Activated CD8-positive, alpha-beta memory T cell treated with anti-CD3 and anti-CD28 coated beads for 1 hour (primary cell): ENCODE measurements at places on chromosomes 12 and 14.

GRCh38 chr14:89415159-89415558 is 1.9 kb downstream of the FOXN3 start:
- no peak for DNase-seq

DNA sequence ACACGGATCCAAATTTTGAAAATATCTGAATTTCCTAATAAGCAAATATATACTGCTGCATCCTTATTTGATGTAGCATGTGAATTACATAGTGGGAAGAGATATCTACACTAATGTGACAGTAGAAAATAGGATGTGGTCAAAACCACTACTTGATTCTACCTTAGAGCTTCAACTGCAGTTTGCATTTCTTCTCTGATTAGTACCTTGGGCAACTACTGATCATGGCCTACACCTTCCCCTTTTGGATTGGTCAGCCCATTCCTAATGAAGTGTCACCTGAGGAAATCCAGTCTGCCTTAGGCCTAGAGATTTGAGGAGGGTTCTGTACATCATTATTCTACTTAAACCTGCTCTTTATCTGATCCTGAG is 10.7 kb downstream of the LLPH start:
- DNase-seq: no peak

GRCh38 chr14:23168246-23168645 is 15.2 kb downstream of the SLC7A8 start:
- DNase-seq: no peak

- DNase-seq: no peak
Observed at GRCh38 chr14:64675312-64675711, 28.9 kb upstream of the PLEKHG3 start.

DNA sequence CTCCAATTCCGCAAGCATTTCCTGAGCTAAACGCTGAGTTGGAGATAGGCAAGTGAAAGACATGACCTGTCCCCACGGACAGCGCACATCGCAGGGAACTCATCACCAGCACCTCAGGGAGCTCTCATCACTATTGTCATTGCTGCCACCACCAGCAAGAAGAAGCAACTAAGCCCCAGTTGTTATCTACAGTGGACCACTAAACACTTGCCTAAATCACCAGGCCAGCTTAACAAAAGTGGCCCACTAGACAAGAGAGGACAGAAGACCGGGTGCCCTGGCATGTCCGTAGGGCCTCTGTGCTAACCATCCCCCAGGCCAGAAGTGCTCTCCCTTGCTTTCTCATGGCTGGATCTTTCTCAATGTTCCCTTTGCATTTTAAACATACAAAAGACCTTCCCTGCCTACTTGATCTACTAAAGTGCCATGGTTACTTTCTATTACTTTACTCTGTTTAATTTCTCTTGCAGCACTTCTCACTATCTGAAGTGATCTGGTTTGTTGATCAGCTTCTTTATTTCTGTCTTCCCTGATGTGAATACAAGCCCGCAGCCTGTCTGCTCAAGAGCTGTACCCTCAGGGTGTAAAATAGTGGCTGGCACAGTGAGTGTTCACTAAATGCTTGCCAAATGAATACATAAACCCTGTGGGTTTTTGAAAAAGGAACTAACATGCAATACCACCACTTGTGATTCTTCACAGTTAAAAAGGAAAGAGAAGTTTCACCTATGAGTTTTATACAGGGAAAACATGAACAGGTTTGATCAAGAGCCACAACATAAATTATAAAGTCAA is 60.9 kb upstream of the RFLNA start:
- DNase-seq: no peak

DNA sequence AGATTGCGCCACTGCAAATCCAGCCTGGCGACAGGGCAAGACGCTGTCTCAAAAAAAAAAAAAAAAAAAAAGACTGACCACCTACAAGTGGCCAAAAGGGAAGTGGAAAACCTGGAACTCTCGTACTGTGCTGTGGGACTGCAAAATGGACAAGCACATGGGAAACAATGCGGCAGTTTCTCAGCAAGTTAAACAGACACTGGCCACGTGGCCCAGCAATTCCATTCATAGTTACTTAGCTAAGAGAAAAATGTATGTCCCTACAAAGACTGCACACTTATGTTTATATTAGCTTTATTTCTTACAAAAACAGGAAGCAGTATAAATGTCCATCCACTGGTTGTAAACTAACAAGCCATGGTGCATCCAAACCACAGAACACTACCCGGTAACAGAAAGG is 5.6 kb downstream of the CHFR start:
- DNase-seq: no peak

DNA sequence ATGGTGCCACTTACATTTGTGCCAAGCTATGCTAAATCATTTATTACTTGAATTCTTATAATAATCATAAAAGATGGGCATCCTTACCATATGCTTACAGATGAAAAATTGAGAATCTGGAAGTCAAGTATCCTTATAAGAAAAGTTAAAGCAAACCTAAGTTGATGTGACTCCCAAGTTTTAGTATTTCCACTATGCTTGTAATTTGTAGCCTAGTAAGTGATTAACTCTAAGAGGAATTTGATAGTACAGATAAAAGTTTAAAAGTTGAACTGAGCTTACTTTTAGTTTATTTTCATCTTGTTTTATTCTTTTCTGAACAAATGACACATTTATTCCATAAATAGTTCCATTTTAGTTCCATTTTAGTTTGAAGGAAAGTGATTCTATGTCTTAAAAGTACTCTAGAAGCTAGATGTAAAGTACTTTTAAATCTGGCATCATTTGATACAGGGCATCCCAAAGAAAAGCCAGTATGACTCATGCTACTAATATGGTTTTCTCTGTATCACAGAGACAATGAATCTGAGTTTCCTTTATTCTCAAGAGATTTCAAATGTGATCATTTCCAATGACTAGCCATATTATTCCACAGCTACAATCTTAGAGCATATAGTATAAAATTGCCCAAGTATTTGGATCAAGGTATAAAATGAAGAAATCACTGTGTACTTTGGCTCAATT is 596.0 kb downstream of the SLC16A7 start:
- DNase-seq: no peak

DNA sequence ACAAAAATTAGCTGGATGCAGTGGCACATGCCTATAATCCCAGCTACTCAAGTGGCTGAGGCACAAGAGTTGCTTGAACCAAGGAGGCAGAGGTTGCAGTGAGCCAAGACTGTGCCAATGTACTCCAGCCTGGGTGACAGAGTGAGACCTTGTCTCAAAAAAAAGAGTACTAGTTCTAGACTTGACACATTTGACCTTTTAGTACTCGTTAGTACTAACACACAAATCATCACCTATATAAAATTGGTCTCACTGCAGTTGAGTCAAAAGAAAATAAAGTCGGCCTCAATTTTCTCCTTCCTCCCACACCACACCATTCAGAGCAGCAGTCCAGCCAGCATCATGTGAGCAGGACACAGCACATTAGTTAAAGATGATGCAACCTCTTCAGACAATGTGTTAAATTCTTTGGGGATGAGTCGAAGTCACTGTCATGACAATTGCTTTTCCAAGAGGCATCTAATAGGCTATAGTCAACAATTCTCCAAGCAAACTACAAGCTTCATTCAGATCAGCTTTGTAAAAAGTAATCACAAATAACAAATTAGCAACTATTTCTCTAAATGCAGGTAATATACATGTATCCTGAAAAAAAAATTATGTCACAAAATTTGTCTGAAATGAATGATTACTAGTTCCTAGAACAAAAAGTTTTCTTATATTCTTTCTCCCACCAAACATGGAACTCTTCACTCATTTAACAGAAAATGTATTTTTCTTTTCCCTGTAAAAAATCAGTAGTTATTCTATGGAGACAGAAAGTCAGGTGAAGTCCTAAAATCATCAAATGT is 55.6 kb downstream of the CLIP1 start:
- DNase-seq: no peak

DNA sequence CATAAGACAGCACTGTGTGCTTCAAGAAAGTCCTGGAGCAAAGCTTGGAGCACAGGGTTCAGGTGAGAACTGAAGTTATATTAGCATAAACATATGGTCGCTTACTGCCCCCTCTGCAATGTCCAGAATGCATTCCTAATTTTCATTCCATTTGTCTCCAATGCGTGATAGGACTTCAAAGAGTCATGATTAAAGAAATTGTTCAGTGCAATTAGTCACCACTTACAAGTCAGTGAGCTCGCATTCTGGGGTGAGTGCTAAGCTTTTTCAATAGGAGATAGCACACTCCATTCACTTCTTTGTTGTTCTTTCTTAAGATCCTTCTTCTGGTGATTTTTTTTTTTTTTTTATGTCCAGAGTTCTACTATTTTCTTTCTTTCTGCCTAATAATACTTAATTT is 398.4 kb downstream of the SYT1 start:
- DNase-seq: no peak

GRCh38 chr14:102868956-102869547 is 53.4 kb upstream of the AMN start:
- DNase-seq: no peak

- DNase-seq: no peak
Observed at GRCh38 chr14:36134038-36134437, 42.5 kb downstream of the PTCSC3 start.

DNA sequence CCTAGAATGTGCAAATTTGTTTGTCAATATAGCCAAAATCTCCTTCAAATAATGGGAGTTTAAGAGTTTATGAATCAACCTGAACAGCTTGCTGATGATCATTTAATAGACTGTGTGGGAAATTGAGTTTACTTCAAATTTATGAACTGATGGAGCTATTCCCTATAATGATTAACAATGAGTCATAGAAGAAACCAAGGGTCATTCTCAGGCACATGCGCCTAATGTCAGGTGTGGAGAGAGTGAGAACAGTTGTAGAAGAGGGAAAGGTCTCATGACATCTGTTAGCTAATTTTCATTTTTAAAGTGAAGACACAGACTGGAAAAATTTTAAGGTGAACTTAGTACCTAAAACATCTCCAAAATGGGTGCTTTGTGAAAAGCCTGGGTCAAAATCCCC is 191.8 kb downstream of the BMP4 start:
- DNase-seq: no peak

DNA sequence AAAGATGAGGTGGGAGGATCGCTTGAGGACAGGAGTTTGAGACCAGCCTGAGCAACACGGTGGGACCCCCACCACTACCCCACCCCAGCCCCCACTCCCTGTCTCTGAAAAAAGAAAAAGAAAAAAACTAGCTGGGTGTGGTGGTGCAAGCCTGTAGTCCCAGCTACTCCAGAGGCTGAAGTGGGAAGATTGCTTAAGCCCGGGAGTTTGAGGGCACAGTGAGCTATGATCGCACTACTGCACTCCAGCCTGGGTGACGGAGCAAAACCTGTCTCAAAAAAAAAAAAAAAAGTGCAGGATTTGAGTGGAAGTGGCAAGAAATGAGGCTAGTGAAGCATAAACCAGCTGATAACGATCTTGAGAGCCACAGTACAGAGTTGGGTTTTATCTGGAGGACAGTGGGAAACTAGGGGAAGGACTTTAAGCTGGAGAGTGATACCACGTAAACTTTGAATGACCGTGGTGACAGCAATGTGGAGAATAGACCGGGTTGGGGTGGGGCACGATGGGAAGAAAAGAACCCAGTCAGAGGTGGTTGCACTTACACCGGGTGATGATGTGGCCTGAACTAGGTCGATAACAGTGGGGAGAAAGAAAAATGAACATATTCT is 85.3 kb downstream of the TMEM260 start:
- DNase-seq: no peak

DNA sequence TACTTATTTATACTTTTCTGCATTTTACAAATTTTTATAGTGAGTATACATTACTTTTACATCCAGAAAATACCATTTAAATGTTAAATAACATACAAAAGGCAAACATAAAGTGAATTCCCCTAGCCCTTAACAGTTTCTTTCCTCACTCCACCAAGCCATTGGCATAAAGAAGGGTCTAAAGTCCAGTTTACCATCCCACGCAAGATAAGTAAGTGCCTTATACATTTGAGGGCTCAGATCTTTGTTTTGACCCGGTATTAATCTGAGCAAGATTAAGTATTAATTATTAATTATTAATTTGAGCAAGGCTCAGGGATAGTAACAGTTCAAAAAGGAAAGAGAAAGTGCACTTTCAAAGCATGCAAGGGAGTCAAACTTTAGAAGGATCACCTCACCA is 182.9 kb downstream of the DICER1 start:
- DNase-seq: no peak

GRCh38 chr14:69848903-69849391 is 30.3 kb upstream of the SMOC1 start:
- no peak for DNase-seq
